Activated CD4-positive, CD25-positive, alpha-beta regulatory T cell treated with anti-CD3 and anti-CD28 coated beads, Interleukin-2, amount 50 U/mL, for 72 hours (primary cell): ENCODE measurements at places on chromosomes 2 and 18.

GRCh38 chr2:152718909-152719645 is 657 bp downstream of the ARL6IP6 start:
- no peak for DNase-seq

GRCh38 chr2:98253461-98254070 is 92.7 kb upstream of the CNGA3 start:
- no peak for DNase-seq

DNA sequence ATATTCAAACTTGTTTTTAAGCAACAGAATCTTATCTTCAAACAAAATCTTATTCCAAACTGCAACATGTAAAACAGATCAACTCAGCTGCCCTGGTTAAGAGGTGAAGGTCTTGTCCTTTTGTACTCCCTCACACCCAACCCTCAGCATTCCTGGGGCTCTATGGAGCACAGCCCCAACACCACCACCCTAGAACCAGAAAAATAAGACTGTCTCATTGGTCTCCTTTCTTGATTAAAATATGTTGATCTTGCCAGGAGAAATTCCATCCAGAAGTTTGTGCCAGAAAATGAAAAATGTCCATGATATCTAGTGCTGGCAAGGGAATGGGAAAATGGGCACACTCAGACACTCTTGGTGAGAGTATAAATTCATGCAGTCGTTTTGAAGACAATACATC is 62.1 kb upstream of the TMEM17 start:
- no peak for DNase-seq

DNA sequence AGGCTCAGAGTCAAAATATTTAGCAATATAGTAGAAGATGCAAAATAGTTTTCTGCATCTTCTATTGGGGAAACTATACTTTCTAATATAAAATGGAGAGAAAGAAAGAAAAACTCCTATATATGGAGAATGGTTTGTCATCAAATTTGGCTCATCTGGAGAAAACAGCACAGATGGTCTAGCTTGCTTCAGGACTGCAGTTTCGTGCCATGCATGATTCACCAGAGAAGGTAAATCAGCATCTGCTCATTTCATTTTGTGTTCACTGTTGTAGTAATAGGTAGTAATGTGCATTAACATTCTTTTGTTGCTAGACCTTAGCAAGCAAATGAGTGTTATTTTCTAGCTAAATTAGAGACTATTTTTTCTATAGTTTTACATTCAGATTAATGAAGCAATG is 179.0 kb downstream of the ASXL3 start:
- DNase-seq, result no peak

- DNase-seq, result no peak
These were observed 4.0 kb downstream of the ARL4C start for GRCh38 chr2:234492717-234493485.

- no peak for DNase-seq
These were observed 228.1 kb upstream of the PXDN start for GRCh38 chr2:1972422-1972821.

DNA sequence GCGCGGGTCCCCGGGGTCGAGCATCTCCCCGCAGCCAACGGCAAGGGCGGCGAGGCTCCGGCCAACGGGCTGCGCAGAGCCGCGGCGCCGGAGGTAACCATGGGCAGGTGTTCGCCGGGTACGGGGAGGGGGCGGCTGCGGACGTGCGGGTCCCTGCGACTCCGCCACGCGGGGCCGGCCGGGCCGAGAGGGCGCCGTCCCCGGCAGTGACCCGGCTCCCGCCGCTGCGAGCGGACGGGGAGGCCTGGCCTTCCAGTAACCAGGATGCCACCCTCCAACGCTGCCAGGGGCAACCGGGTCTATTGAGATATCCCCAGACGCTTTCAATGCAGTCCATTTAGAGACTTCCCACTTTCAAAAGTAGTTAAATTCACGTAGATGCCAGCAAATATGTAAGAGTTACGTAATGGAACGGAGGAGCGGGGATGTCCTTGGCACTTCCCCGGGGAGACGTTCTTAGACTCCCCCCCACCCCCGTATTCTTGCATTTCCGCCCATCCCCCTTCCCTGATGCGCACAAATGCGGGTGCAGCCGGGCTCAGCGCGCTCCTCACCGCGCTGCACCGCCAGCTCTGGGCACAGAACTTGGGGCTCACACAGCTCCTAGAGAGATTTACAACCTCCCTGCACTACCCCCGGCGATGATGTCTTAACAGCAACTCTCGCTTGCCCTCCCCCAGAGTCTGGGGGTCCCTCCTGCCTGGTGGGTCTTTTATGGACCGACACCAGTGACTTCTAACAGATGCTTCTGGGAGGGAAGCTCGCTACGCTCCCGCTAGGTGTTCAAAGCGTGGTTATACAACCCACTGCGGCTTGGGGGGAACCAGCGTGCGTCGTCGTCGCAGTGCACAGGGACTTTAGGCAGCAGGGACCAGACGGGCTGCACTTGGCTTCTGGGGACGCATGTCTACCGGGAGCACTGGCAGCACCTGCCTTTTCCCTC is 657 bp downstream of the SGPP2 start:
- peak; percentile 35 for DNase-seq

GRCh38 chr2:10271509-10271908 is 31.2 kb upstream of the HPCAL1 start:
- no peak for DNase-seq

DNA sequence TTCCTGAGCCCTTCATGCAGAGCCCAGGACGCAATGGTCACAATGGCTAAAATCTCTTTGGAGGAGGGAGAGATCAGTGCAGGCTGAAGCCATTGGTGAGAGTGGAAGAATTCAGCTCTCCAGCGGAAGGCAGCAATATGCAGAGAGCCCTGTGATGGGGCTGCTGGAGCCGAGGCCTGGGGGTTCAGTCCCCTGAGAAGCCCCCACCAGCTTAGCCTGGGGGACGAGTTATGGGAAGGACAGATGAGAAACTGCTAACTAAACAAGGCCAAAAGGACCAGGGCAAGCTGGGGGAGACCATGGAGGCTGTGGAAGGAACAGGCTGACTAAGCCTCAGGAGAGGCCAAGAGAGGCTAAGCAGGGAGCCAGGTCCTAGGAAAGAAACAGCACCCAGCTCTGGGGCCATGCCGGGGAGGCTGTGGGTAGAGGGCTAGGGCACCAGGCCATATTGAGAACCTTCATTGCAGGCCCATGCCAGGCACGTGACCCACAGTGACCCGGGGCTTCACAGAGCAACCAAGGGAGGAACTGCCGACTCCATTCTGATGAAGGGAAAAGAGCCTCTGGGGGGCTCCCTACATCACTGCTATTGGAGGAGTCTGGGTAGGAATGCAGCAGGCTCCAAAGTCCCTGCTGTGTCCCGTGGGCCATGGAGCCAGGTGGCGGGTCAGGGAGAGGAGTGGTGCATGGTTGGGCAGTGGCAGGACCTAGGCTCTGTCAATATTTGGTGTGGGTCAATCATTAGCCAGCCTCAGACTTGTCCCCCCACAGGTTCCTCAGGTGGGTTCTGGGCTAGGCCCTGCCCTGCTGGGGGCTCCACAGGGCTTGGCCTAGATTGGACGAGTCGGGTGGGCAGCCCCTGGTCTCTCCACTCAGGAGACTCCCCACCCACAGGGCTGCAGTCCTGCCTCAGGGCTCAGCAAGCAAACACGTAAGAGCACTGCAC is 19.8 kb downstream of the PROC start:
- no peak for DNase-seq

- DNase-seq, result no peak
These were observed 30.1 kb upstream of the FAM117B start for GRCh38 chr2:202604699-202605098.

- DNase-seq, result no peak
These were observed 166.7 kb downstream of the MCFD2 start for GRCh38 chr2:46748735-46749531.

GRCh38 chr2:178905261-178905660 is 98.0 kb upstream of the TTN start:
- no peak for DNase-seq

- no peak for DNase-seq
These were observed 21.6 kb downstream of the HPCAL1 start for GRCh38 chr2:10324095-10324832.
